ENCODE measurements at places on chromosomes 4 and X.
A peak's percentile ranks its signal among the peaks of the same experiment; 100 is the strongest.

DNA sequence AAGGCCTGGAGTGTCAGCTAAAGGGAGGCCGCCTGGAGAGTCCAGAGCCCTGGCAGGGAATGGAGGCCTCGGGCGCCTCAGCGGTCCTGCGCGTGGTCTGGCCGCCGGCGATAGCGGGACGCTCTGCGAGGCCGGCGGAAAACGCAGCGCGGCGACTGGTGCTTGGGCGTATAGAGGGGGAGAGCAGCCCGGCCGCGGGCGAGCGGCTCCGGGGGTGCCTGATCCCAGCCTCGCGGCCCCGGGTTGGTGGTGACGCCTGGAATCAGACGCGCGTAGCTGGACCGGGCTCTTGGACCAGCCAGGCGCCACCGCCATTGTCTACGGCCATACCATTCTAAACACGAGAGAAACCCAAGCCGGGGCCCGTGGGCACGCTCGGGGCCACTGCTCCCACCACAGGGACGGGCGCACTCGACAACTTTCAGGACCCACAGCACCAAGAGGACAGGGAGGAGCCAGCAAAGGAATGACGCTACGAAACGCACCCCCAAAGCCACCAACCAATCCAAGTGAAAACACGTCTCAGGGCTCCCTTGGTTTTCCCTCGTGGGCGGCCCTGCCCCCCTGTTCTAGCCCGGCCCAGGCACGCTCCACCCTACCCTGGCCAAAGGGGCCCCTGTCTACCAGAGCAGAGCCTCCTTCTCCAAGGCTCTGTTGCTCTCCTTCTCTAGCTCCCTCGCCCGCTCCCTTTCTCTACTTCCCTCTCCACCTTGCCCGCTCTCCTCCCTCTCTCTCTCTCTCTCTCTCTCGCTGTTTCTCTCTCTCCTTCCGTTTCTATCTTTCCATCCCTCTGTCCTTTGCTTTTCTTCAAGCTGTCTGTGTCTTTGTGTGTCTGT is 7.8 kb downstream of the FRG2 start:
- no peak for DNase-seq

GRCh38 chrX:47579537-47579936 is 2.7 kb upstream of the TIMP1 start:
- peak; percentile 21 for DNase-seq

DNA sequence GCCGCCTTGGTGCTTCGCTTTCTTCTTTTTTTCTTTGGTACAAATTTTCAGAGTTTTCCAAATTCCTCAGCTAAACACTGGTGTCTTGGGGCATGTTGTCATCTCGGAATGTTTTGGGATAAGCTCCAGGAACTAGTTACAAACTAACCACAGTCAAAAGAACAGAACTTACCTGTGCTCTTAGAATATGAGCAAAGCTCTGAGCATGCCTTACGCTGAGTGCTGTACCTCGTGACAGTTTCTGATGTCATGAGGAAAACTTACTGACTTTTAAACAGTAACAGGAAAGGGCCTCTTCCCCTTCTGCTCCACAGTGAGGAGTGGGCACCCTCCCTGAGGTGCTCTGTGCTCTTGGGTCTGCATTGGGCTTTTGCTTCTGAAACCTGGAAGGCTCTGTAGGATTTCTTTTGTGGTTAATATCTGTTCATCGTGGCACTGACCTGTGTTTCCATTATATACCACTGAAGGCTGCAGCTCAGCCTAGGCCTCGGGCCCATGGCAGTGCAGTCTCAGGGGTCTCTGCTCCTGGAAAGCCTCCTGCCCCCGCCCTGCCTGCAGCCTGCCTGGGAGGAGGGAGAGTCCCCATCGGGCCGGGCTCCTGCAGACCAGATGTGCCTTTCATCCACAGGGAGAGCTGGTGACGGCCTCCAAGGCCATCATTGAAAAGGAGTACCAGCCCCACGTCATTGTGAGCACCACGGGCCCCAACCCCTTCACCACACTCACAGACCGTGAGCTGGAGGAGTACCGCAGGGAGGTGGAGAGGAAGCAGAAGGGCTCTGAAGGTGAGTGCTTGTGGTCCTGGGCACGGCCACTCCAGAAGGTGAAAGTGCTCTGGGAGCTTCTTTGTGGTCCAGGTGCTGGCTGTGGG is 48.7 kb downstream of the NOP14 start:
- no peak for DNase-seq

GRCh38 chr4:176156656-176157055 is 38.7 kb downstream of the SPATA4 start:
- no peak for DNase-seq

- DNase-seq: peak; percentile 97
Measured at GRCh38 chrX:1591102-1591862, at the start of gene AKAP17A. TSS of gene AKAP17A (plus strand) at chrX:1591604. CDS start at chrX:1593463, 1,859 bp downstream.

GRCh38 chr4:108053251-108053711 is 63.6 kb downstream of the HADH start:
- no peak for DNase-seq

DNA sequence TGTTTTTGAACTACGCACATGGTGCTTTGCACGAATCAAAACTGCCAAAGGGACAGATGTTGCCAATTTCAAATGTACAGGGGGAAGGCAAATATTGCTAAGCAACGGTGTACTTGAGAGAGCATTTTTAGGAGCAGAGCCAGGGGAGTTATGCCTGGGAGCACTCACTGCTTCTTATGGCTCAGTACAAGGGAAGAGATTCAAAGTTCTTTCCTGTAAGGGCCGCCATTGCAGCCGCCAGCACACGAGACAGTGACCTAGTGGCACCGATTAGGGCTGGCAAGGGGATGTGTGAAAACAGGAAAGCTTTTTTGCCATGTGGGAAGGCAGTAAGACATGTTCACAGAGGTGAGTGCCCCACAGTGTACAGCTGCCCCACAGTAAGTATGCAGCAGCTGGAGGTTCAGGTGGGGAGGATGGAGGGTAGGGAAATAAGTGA is 133.8 kb downstream of the AFF1 start:
- DNase-seq: no peak

- no peak for DNase-seq
Measured at GRCh38 chrX:56025872-56026571, 206.1 kb upstream of the KLF8 start.

- no peak for DNase-seq
Measured at GRCh38 chr4:37999000-37999716, 39.0 kb downstream of the PTTG2 start.

DNA sequence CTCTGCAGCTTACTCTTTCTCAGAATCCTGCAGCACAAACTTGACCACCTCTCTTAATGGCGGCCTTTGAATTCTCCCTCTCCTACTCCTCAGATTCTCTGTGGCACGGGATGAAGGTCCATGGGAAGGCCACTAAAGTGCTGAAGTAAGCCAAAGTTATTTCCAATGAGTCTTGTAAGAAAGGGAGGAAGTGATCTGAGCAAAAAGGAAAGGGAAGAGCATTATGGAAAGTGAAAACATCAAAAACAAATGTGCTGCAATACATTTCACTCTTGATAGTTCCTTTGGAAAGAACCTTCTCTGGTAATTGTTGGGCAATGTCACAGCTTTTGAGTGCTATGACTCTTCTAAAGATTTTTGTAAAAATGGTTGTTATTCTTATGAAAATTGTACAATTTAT is 54.3 kb upstream of the CAMK2D start:
- DNase-seq: no peak

GRCh38 chr4:89489338-89489771 is 181.8 kb upstream of the GPRIN3 start:
- no peak for DNase-seq

DNA sequence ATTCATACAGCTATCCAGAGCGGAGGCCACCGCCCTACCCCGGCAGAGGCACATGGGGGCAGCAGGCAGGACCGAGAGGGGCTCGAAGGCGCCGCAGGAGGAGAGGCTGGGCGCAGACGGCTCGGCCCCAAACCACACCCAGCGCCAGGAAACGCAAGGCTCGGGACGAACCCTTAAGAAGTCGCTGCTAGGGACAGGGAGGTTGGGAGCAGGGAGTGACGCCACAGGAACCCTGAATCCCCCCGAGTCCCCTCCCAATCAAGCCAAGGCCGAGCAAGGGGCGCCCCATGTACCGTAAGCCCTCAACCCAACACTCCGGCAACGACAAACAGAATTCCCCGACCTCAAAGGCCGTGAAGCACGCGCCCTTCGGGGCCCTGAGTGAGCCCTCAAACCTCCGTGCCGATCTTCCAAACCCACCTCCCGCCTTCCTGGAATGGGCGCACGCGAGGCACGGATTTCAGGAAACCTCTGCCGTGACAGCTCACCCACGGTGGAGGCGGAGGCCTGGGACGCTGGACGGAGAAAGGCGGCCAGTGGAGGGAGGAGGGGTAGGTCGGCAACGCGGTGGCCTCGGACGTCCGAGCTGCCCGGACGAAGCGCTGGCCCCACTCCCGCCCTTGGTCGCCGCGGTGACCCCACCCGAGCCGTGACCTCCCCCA is 1.8 kb downstream of the ZFYVE28 start:
- DNase-seq: no peak

DNA sequence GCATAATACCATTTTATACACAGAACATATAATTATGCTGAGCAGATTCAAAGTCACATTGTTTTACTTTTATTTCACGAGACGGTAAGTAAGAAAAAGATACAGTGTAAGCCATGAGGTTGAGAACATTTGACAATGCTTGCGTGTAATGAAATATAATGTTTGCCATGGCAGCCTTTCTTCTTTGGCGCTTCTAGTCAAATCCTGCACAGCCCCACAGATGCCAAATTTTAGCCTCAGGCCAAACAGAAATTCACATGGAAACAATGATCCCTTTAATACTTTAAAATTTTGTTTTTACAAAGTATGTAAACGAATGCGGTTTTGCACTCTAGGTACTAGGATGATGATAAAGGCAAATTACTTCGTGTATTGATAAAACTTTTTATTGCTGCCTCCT is 502.7 kb upstream of the SMIM31 start:
- no peak for DNase-seq

DNA sequence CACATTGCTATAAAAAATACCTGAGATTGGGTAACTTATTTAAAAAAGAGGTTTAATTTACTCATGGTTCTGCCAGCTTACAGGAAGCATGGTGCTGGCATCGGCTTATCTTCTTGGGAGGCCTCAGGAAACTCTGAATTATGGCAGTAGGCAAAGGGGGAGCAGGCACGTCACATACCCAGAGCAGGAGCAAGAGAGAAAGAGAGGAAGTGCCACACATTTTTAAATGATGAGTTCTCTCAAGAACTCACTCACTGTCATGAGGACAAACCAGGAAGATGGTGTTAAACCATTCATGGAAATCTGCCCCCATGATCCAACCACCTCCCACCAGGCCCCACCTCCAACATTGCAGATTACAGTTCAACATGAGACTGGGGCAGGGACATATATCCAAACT is 10.0 kb upstream of the AFF1 start:
- DNase-seq: no peak

- peak; percentile 46 for DNase-seq
Measured at GRCh38 chr4:82223715-82224114, 150.1 kb downstream of the HNRNPD start.

DNA sequence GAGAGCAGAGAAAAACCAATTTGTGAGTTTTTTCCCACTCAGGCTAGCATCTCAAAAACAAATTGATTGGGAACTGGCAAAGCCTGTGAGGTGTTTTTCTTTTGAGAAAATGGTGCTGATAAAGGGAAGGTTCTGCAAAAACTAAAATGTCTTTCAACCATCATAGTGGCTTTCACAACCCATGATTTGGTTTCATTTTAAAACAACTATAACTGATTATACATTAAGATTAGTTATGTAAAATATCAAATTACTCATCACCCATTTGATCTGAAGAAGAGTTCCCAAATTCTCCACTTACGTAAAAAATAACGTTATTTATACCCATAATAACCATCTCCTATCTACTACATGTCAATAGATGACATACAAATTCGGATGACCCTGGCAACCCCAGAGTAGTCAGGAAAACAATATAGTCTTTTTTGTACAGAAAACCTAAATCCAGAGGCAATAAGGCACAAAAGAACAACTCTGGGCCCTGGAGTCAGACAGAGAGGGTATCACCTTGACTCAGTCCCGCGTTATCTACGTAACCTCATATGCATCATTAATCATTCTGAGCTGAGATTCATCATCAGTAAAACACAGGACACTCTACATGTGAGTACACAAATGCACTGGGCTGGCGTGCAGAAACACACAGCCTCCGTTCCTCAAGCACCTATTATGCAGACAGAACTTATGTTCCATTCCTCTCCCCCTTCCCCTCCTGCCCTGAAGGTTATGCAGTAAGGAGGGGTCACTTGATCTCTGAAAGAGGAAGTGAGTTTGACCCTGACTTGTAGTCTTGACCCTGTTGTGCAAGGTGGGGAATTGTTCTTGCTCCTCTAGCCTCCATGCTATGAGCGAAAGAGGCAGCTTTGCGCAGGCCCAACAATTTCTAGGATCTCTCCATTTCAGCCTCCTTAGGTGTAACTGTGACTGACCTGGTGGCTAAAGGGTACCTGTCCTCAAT is 82.2 kb downstream of the SLC9A7 start:
- no peak for DNase-seq
